ENCODE measurements at places on chromosomes 13 and 19.
A peak's percentile ranks its signal among the peaks of the same experiment; 100 is the strongest.

GRCh38 chr19:53183146-53183764 is 9.9 kb downstream of the ZNF665 start:
- DNase-seq, result no peak

DNA sequence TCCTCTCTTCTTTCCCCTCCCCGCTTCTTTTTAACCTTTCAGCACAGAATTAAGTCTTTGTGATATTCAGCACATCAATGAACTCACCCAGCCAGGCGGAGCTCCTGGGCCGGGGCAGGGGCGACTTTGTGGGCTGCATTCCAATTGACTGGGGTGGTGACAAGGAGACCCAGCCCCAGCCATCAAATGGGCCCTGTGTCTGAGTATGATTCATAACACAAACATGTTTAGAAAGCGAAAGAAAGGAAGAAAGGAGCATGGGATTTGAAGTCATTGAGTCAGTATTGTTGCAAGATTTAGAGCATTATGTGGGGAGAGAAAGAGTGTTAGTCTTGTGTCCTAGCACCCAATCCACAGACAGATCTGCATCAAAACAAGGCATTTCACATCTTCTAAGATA is 185.3 kb downstream of the LHFPL6 start:
- no peak for DNase-seq

DNA sequence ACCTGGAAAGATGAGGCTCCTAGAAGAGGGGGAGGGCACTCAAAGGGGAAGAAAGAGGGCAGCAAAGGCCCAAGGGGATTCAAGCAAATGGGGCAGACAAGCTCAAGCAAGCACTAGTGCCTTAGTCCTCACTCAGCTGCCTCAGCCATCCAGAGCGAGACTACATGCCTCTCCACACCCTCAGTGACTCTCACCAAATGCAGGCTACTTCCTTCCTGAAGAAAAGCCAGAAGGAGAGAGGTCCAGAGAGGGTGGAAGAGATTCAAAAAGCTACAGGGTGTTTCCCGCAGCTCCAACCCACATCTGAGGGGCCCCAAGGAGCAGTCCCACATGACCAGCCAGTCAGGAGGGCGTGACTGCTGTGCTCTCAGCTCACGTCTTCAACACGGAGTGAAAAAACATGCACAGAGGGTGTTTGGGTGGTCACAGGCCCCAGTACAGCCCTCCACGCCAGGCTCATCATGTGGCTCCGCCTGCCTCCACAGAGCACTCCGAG is 40.5 kb downstream of the MIPEP start:
- no peak for DNase-seq

GRCh38 chr19:39064405-39064804 is 19.8 kb upstream of the ACP7 start:
- DNase-seq, result no peak

GRCh38 chr13:100473087-100473486 is 115.5 kb downstream of the GGACT start:
- DNase-seq, result no peak

GRCh38 chr13:24271601-24272451 is 37.6 kb upstream of the C1QTNF9 start:
- peak; percentile 51 for DNase-seq
